ENCODE measurements at places on chromosomes 12 and 14.

DNA sequence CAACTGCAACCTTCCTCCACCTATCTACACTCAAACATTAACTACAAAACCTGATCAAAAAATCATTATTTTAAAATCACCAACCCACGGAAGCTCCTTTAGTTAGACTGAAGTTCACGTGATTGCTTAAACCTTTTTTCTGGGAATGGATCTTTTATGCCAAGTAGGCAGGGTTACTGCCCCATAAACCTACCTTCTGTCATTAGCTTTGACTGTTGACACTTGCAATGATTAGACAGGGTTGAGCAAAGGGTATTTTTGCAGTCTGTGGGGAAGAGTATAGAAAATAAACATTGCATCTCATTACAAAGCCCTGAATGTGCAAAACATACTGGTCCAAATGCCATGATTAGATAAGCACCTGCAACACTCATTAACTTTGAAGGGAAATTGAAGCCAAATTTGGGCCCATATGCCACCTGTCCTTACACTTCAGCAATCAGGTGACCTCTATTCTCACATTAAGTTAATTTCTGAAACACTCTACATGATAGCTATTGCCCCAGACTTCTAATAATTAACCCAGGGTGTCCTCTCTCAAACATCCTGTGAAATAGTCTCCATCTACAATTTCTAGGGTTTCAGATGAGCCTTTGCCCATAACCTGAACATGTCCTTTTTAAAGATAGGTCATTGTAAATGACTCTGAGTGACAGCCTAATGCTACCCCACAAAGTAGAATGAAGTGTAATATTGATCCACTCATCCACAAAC lies 156.0 kb upstream of the PLEKHG7 start:
- DNase-seq: no peak

DNA sequence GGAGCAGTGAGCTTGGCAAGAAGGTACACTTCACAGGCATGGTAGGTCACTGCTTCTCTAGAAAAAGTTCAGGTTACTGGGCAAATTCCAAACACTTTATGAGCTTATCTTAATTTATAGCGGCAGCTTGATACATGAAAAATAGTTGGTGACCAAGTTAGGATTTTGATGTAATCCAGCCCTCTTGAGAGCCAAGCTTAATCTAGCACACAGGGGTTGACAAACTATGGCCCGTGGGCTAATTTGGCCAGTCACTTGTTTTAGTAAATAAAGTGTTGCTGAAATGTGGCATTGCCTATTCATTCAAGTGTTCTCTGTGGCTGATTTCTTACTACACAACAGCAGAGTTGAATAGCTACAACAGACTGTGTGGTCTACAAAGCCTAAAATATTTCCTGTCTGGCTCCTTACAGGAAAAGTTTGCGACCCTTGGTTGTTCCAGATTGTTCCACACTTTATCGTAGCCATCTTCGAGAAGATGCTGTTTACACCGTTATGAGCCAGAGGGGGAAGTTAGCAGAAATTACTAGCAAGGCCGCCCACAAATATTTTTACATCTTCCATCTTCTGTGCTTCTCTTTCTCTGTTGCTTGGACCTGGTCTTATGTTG lies 120.9 kb downstream of the DAAM1 start:
- no peak for DNase-seq

DNA sequence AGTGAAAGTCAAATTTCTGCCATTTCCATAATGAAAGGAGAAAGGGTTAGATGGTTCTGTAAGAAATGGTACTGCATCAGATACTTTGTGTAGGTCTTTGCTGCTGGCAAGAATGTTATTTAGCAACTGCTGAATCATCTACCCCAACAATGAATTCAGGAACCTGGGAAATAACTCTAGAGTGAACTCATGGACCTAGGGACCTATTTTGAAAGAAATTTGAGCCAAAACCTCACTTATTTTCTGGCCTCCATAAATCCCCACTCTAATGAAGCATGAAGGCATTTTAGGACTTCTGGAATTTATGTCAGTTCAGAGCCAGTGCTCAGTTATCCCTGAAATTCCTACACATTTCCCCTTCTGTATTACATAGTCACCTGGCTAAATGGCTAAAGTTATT lies 50.9 kb upstream of the CPNE8 start:
- no peak for DNase-seq

DNA sequence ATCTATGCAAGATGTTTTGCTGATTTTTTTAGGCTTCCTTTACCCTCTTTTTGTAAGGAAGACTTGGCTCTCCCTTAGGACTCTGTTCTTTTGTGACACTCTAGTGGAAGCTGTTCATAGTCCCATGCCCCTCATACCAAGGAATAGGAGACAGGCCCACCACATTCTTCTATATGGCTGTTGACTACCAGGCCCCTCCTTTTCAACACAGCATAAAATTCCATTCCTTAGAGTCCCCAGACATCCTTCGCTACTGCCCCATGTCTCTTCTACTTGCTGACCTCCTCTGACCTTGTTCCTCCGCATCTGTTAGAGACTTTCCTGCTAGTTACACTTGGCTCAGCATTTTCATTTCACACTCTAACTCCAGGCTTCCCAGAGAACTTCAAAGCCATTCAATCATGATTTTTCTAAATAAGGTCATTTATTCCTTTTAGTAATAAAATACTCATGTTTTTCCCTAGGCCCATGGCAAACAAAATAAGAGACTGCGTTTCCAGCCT lies 9.7 kb downstream of the PIK3C2G start:
- DNase-seq: no peak

DNA sequence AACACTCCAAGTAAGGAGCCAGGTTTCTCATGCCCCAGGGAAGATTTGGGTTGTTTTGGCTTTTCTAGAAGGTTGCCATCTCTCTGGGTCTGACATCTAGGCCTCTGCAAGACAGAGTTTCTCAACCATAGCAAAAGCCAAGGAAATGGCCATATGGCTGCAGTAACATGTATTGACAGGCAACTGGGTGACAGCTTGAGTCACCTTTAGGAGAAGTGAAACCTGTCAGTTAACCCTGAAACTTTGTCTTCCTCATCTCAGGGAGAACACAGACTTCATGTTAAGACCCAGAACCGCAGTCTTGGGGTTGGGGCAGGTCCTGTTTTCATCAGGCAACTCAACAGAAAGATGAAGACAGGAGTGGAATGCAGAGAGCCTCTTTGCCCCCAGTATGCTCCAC lies 46.0 kb upstream of the PLBD1 start:
- DNase-seq: no peak

DNA sequence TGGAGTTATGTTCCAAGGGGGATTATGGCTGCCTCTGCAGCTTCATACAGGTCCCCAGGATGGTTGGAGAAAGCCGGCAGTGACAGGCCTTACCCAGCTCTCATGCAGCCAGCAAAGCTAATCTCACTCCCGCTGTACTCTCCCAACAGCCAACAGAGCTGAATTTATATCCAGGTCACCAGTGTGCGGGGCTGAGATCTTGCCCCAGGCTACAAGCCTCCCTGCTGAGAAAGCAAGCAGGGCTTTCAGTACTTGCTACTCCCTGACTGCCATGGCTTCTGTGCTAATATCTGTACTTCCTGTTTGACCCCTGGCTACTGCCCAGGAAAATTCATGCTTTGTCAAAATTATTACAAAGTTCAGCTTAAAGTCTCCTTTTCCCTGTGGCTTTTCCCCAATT lies 92.9 kb downstream of the ATP23 start:
- DNase-seq: no peak

GRCh38 chr12:5379749-5380496 lies 52.0 kb upstream of the NTF3 start:
- DNase-seq: no peak

GRCh38 chr12:131640525-131640924 lies 70.4 kb upstream of the SFSWAP start:
- no peak for DNase-seq

- no peak for DNase-seq
Observed at GRCh38 chr12:1836854-1837421, 16.6 kb downstream of the LRTM2 start.
